Activated CD8-positive, alpha-beta memory T cell treated with anti-CD3 and anti-CD28 coated beads for 48 hours (primary cell): ENCODE measurements at places on chromosomes 1 and 21.

- DNase-seq: peak; percentile 68
Observed at GRCh38 chr1:156625436-156626078, 6.3 kb downstream of the HAPLN2 start.

DNA sequence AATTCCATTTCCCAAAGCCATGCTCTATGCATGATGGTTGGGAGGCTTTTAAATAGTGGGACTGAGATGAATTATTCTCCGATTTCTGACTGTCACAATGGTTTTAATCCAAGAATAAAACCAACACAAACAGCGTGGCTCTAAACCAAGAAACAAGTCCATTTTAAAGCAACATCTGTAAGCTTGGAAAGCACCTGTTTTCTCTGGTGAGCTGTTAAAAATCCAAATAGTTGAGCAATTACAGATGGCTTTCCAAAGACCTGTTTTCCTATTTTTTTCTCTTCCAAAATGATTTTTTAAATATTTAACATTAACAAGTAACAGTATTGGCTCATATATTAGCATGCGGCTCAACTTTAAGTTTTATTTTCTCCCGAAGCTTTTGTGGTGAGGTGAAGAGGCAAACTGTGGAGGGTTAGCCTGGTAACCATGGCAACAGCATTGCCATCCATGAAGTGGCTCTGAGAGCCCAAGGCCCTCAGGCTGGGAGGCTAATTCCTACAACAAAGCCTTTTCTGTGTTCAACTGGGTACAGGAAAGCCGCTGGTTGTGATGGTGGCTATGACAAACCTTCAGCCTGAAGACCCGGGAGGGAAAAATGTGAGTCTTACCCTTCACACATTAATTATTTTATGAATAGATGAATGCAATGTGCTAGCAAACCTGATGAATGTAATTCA, 56.7 kb upstream of the B3GALT5 start:
- DNase-seq: no peak

GRCh38 chr1:40806731-40807695, 23.4 kb downstream of the KCNQ4 start:
- no peak for DNase-seq

DNA sequence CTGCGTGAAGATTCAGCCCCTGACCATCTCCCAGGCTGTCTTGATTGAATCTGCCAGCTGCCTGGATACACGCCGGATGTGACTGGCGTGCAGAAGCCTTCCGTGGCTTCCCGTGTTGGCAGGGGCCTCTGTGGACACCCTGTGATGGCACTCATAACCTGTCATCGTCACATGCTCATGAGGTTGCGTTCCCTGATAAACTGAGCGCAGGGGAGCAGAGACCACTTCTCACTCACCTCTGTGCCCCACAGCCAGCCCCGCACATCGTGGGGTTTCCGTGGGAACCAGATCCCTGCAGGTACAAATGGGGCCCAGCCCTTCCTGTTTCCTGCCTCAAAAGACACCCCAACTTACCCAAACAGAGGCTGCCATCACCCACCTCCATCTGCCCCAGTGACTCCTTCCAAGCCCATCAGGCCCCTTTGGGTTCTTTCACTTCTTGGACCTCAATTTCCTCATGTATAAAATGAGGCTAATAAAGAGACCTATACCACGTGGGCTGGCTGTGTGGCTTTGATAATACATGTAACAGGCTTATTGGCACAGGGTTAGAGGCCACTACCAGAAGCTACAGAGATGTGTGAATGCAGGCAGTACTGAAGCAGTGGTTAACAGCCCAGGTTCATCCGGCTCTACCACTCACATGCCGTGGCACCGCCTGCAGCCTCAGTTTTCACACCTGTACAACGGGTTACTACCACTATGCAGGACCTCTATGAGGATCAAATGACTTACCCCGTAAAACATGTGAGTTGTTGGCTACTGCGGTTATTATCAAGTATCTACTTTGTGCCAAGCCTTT, 23.6 kb downstream of the HTR6 start:
- DNase-seq: no peak

DNA sequence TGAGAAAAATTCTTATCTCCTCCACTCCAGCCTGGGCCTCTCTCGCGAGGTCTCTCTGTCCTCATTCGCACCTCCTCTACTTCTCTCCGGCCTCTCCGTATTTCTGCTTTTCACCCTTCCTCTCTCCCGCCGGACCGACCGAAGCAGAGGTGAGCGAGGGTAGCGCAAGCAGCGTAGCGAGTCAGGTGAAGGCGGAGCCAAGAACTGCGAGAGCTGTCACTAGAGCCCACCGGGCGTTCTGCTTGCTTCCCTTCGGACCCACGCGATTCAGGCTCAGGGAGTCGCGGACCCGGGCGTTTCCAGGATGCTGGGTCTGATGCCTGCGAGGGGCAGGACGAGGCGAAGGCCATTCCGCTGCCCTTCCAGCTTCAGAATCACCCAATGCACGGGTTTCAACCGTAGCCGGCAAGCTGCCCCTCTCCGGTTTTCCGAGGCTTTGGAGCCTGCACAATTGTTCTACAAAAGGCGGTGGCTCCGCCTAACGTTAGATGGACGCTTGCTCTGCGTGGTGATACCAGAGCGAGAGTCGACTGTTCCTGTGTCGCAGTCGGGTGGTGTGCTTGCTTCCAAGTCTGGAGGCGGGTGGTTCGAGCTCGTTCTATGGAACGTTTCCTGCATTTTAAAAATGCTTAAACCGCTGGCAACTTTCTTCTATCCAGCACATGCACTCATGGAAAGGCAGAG, 310.2 kb downstream of the FAM72C start:
- DNase-seq: no peak

- no peak for DNase-seq
Observed at GRCh38 chr1:104906141-104906540, 1156.4 kb downstream of the AMY1C start.

DNA sequence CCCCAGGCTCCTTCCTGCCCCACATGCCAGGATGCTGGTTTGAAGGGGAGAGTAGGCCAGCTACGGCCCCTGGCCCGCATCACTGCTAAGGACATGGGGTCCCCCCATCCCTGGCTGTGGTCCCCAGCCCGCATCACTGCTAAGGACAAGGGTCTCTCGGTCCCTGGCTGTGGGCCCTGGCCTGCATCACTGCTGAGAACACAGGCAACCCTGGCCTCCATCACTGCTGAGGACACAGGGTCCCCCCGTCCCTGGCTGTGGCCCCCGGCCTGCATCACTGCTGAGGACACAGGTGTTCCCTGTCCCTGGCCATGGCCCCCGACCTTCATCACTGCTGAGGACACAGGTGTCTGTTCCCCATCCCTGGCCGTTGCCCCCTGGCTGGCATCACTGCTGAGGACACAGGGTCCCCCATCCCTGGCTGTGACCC, 448 bp upstream of the OBSCN start:
- no peak for DNase-seq

DNA sequence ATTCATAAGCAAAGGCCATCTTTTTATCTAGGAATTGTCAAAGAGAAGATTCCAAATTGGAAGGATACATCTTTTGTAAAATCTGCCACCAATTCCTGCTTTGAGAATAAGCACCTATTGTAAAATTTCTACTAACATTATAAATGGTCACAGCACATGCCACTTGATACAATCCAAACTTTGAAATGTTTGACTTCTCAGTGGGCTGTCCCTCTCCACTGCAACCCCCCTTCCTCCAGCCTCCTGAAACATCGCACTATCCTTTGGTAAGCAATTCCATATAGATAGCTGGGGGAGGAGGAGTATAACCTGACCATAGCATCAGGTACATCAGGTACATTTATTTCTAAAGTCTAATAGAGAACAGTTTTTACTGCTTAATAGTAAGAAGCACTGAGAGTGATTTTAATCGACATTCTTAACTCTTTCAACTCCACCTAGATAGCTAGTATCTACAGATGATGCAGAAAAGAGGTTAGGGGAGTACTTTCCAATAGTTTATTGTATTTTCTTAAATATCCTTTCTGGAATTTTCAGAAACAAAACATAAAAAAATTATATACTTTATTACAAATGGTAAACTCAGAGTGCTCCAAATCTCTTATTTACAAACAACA, 2.9 kb downstream of the JUN start:
- DNase-seq: no peak

DNA sequence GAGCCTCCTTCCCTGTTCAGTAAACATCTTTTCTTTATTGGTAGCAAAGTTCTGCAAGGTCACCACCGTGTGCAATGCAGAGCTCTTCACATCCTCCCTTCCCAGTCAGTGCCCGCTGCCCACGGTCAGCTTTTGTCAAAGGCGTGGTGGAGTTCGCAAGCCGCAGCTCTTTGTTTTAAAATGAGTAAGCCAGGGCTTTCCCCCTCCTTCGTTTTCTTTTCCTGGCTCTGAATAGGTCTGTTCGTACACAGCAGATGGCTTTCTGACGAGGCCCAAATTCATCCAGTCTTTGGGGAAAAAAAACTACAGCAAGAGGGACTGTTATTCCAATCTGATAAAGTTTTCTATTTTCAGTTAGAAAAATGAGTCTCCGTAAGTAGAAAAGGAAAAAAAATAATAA, 153.2 kb downstream of the LRIG2 start:
- no peak for DNase-seq
